ENCODE measurements at places on chromosomes 1 and 21.

DNA sequence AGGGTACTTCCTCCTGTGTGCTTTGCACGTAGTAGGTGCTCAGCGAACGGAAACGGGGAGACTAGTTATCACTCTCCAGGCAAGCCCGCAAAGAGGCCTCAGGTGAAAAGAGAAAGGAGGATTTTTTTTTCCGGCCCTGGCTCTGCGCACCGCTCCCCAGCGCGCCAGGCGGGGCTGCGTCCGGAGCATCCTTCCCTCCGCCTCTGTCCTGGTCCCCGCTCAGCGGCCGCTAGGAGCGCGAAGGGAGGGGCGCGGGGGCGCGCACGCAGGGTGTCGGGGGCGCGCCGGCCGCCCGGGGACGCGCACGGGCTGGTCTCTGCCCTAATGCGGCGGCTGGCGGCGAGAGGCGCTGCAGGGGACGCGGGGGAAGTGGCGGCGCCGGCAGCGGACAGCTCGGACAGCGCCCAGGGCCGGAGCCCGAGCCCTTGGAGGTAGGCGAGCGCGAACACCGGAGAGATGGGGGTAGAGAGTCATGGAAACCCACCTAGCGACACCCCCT is 42.3 kb upstream of the NFASC start:
- DNase-seq: peak; percentile 66

DNA sequence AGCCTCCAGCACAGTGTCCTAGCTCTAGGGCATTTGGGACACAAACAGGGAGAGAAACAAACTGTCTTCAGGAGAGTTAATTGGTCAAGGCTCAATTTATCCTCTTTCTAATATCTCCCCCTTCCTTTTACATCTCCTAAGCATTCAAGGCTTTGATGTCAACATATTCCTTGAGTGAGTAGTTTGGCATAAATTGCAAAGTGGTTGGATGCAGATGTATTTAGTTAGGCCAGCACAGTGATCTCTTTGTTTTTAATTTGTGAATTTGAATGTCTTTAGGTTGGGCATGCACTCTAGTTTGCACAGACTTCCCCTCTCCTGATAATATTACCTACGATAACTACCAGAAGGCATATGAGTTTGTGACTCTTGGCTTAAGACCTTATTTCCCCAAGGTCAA is 12.5 kb upstream of the OLFML2B start:
- DNase-seq: no peak

- no peak for DNase-seq
Measured at GRCh38 chr1:20126041-20126805, 6.9 kb upstream of the PLA2G2D start.

DNA sequence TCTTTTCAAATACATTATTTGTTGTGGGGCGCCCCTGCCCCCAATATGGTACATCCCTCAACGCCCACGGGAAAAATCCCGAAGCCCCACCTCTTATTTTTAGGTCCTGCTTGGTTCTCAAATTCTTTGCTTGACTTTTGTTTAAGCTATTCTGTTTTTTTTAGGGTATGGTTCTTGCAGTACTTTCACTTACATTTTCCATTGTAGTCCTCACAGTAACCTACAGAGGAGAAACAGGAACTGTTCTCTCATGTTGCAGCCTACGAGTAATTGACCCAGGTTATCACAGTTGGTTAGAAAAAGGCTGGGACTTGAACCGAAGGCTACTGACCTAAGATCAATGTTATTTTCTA is 697 bp upstream of the C21orf91 start:
- DNase-seq: no peak

DNA sequence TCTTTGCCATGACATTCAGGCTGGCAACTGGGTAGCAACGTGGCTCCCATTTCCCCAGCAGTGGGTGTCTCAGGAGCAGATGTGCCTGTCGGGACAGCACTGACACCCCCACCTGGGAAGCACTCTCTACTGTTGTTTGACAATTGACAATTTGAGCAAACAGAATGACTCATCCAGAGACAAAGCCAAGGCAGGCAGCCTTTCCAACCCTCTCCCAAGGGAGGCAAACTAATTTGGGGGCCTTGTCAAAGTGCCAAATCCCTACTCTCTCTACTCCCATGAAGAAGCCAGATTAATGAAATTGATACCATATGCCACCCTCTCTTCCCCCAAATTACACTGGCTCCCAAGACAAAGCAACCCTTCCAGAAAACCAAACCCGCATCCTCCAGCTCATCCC is 65.6 kb downstream of the GRIK3 start:
- no peak for DNase-seq

DNA sequence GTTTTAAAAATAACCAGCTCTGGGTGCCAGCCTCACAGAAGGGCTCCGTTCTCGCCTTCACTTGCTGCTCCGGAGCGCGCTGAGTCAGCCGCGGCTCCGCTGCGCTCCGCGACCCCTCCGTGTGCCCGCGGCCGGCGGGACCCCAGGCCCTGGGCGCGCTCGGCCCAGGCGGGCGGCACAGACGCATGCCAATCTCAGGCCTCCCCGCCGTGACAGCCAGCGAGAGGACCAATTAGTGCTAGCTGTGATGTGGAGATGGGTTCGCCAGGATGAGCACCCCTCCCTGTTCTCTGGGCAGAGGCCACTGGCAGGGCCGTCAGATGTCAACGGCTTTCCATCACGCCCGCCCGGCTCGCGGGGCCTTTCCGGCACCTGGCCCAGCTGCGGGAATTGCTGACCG is 293.8 kb downstream of the SPATA17 start:
- DNase-seq: no peak

DNA sequence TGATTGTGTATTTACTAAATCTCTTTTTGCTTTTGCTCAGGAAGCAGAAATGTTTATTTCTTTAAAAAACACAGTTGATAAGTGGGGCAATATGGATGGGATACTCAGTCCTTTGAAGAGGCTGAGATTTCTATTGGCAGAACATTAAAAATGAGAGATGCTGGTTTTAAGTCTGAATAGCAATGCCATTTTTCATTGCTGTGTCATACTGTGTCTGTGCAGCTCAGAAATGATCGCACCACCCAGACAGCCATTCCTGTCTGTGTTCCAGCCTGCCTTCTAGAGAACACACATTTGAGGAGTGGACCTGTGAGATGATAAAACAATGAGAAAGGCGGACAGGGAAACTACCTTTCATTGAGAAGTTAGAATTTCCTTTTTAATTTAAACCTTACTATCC is 231.2 kb upstream of the USP24 start:
- no peak for DNase-seq

- DNase-seq: no peak
Measured at GRCh38 chr1:34052565-34052964, 112.5 kb downstream of the CSMD2 start.

- no peak for DNase-seq
Measured at GRCh38 chr1:50502147-50502546, 78.9 kb upstream of the DMRTA2 start.

- no peak for DNase-seq
Measured at GRCh38 chr1:52856026-52856425, 13.5 kb downstream of the ZYG11A start.

DNA sequence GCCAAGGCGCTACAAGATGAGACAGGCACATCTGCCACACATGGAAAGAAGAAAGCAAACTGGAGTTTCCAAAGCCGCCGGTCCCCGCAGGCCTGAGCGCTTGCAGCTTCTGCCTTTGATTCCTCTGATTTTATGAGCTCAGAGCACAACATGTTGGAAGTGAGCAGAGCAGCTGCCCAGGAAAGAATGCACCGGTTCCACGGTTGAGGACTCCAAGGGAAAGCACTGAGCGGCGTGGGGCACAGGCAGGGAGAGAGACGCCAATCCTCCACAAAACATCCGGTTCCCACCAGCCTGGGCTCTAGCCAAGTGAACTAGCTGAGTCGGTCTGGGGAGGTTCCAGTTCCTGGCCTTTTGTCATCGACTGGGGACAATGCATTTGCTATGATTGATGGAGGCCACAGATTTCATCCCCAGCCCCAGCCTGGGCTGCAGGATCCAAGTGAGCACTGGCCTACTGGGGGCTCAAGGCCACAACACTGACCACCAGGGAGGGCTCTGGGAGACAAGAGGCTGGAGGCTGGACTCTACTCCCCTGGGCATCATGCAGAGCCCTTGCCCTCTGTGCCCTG is 253.1 kb upstream of the IRF2BP2 start:
- no peak for DNase-seq

DNA sequence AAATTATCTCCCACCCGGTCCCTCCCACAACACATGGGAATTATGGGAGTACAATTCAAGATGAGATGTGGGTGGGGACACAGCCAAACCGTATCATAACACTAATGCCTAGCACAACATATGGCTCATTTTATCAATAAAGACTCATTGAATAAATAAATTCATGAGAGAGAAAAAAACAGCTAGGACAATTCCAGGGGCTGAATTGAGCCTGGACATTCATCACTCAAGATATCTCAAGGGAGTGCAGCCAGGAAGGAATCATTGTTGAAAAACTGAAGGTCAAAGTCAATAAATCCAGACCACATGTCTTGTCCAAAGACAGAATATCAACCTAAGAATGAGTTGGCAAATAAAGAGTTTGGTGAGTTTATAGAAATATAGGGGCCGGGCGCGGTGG is 644.1 kb downstream of the PLPP3 start:
- no peak for DNase-seq

DNA sequence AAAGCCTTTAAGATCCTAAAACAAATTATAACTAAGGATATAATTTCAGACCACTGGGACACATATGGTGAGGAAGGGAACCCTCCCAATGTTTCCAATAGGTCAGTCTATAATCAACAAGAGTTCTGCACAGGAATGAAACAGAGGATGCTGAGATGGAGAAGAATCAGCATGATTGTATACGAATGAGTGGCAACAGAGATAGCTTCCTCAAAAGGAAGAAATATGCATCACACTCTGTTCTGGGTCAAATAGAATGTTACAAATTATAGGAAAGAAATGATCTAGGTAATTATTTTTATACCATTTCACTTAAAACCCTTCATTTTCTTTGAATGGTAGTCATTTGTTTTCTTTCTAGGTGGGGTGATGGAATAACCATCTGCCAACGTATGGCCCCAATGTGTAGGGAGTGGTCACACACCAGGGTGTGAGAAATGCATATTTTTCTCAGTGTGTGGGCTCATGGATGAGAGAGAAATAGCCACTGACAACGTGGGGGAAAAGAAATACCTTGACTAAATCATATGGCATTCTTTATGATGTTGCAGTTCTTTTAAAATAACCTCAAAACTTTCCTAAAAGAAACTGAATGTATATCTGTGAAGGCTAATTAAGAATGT is 104.6 kb upstream of the IVNS1ABP start:
- DNase-seq: no peak

DNA sequence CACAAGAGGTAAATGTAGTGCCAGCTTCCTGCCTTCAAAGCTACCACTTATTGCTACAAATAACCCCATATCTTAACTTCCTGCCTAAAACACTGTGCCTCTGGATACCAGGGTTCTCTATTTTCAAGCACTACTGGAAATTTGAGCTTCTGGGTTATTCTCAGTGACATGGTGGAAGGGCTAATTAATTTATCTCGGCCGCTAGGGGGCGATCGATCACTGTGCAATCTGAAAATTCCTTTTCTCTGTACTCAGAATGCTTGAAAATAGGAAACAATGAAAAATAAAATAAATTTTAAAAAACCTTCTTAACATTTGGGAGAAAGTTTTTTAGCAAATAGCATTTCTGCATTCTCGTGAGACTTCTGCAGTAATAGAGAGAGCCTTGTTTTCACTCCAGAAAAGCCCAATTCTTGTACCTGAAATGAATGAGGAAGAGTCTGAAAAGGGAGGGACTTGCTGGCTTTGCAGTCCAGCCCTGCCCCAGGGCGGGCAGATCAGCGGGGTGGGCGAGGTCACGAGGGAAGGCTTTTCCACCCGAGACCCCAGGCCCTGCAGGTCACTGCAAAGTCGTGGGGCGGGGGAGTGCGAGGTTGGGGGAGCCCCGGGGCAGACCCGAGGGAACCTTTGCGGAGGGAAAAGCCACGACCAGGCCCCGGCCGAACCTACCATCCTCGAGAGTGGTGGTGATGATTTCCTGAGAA is 276.7 kb downstream of the PCP4 start:
- peak; percentile 62 for DNase-seq

GRCh38 chr1:230792691-230793462 is 45.7 kb downstream of the CAPN9 start:
- DNase-seq: no peak

GRCh38 chr1:31181515-31182343 is 58.0 kb downstream of the NKAIN1 start:
- DNase-seq: peak; percentile 80

DNA sequence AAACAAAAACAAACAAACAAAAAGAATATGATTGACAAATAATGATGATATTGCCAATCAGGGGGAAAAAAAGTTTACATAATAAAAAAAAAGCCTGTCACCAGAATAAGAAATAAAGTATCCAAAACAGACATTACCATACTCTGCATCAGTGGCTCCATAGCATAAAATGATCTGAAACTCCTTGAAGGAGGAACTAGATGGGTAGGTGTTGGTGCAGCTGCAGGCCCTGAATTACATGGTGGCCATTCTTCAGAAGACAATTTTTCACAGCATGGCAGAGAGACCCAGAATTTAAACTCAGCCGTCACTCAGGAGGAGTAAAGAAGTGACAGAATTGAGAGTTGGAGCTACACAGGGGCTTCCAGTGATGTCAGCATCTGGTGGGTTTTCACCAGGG is 60.2 kb downstream of the GLUL start:
- no peak for DNase-seq

GRCh38 chr21:31420354-31420753 is 76.3 kb upstream of the TIAM1 start:
- no peak for DNase-seq

DNA sequence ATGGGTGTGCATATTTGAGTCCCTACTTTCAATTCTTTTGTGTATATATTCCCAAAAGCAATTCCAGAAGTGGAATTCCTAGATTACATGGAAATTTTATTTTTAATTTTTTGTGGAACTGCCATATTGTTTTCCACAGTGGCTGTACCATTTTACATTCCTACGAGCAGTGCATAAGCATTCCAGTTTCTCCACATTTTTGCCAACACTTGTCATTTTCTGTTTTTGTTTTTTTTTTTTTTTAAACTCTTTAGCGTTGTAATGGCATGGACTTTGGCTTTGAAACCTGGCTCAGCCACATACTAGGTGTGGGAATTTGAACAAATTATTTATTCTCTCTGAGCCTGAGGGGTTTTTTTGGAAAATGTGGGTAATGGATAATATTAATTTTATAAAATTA is 214.5 kb upstream of the UBE2U start:
- no peak for DNase-seq

DNA sequence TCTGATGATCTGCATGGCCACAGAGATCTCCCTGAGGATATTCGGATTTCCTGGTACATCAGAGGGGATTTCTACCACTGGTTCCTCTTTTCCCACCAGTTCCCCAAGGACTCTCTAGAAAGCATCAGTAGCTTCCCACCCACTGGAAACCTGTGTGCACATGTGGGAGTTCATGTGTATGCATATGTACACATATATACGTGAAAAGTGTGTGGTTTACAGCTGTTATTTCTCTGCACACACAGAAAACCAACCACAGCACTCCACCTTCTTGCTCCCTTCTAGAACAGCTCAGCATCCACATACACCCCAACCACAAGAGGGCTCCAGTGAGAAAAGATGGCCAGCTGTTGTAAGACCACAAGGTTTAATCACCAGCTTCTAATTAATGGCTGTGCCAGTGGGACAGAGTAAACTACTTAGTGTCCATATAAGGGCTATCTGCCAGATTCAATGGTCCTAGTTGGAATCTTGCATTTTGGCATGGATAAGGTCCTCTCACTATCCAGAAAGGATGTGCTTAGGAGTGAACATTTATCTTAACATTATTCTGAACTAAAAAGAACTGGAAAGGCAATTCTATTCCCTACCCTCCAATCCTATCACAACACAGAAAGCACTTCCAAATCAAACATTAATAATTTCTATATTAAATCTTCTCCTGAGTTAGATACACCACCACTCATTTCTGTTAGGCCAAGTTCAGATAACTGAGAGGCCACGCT is 24.1 kb downstream of the GPR3 start:
- DNase-seq: no peak

Measured in activated CD8-positive, alpha-beta memory T cell treated with anti-CD3 and anti-CD28 coated beads for 24 hours (primary cell).